ENCODE measurements at places on chromosomes 7 and 10.

DNA sequence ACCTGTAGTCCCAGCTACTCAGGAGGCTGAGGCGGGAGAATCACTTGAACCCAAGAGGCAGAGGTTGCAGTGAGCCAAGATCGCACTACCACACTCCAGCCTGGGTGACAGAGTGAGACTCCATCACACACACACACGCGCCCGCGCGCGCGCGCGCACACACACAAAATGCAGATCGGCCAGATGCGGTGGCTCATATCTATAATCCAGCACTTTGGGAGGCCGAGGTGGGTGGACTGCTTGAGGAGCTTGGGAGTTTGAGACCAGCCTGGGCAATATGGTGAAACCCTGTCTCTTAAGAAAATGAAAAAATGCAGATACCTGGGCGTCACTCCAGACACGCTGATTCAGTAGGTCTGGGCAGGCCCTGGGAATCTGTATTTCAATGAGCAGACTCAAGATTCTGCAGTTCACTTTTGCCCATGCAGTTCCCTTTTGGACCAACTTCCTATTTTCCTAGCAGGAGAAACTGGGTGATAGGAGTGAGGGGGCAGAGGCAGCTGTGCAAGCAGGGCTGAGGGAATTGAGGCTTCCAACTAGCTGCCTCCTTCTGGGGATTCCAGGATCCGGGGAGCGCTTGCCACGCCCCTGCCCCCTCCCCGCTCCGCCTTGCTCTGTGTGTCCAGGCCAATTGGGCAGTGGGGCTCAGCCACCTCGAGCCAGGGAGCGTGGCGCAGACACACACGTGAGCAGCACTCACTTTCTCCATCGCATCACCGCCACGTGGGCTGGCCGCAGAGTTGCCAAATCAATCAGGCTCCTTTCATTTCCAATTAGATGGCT, 173.6 kb downstream of the SH3PXD2A start:
- no peak for DNase-seq

DNA sequence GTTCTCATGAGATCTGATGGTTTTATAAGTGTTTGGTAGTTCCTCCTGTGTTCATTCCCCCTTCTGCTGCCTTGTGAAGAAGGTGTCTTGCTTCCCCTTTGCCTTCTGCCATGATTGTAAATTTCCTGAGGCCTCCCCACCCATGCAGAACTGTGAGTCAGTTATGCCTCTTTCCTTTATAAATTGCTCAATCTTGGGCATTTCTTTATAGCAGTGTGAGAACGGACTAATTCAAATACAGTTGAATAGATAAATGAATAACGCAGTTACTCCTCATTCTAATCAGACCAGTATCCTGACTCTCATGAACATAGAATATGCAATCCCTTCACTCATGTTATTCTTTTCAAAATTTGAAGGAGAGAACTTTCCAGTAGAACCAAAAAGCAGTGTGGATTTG, 375.0 kb upstream of the FZD8 start:
- no peak for DNase-seq

DNA sequence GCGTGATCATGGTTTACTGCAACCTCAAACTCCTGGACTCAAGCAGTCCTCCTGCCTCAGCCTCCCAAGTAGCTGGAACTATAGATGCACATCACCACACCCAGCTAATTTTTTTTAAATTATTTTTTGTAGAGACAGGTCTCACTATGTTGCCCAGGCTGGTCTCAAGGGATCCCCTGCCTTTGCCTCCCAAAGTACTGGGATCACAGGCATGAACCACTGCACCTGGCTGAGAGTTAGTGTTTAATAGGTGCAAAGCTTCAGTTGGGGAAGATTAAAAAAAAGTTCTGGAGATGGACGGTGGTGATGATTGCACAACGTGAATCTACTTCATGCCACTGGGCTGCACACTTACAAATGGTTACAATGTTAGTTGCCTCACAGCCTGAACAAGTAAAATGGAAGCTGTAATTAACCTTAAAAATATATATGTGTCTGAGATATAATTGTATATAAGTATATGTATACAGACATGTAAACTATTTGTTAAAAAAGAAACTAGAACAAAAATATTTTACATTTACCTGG, 106.4 kb upstream of the ZNF438 start:
- DNase-seq = no peak

DNA sequence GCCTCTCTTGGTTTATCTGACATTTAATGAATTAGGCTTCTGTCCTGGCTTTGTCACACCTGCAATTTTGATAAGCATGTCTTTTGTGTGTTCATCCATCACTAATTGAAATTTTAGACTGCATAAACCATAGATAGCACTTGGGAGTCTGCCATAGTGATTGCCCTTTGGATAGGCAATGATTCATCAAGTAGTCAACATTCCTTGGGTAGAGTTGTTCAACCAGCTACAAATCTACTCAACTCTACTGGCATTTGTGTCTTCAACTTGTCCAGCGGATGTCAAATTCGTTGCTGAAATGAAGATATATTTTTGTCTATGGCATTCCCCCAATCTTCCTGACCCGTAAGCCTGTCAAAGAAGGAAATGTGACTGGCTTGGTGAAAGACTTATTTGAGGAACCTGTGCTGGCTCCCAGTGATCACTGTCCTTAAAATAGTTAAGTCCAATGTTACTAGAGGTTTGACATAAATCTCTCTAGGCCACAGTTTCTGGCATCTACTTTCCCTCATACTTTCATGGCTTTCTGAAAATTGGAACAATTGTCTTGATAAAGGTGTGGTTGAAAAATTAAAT, 33.7 kb upstream of the CREB5 start:
- DNase-seq = no peak

GRCh38 chr10:43061760-43062159, 15.1 kb upstream of the RET start:
- no peak for DNase-seq

GRCh38 chr7:128732521-128733277, 6.5 kb upstream of the CALU start:
- DNase-seq = no peak

GRCh38 chr7:94540428-94540827, 30.8 kb downstream of the CASD1 start:
- no peak for DNase-seq

DNA sequence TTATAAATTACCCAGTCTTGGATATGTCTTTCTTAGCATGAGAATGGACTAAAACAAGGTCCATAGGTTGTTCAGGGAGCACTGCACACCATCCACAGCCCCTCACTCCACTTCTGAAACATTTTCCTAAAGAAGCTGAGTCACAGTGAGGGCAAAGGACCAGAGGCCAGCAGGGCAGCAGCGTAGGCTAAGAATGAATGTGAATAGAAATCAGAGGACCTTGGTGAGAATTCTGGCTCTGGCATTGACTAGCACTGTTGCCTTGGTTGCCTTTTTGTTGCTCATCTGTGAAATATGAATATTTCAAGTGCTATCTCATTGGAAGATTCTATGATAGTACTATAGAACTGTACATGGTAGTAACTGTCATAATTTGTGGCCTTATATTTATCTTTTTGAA, 41.7 kb upstream of the TOMM7 start:
- DNase-seq = no peak

GRCh38 chr7:25455683-25456251, 227.5 kb upstream of the NPVF start:
- DNase-seq = no peak

GRCh38 chr7:99254390-99254789, 18.2 kb upstream of the MYH16 start:
- DNase-seq = no peak

DNA sequence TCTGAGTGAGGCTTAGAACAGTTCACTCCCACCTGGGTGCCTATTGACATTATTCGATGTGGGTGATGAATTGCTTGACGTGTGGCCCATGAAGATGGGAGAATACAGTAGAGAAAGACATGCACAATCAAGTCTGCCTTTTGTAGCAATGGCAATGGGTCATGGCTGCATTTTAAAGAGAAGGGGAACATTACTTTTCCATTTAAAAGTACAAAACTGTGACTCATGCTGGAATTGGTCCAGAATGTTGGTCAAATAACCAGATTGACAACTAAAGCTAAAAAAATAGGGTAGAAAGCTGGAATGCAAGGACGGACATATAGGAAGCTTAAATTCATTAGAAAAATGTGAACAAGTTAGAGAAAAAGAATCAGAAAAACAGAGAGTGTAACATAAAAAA, 104.1 kb upstream of the SLC25A13 start:
- DNase-seq = no peak

DNA sequence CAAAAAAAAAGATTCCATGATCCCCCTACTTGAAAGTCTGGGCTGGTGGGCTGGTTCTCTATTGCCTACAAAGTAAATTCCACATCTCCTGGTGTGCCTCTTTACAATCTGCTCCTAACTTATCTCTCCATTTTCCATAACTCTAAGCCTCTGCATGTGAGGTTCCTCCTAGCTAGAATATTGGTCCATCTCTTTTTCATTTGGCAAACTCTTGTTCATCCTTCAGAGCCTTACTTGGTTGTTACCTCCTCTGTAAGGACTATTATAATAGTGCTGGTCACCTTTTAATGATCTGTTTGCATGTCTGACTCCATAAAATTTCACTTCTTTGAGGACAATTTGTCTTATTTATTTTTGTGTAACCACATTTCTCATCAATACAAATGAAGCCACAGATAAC, 1.6 kb upstream of the NRCAM start:
- DNase-seq = no peak

DNA sequence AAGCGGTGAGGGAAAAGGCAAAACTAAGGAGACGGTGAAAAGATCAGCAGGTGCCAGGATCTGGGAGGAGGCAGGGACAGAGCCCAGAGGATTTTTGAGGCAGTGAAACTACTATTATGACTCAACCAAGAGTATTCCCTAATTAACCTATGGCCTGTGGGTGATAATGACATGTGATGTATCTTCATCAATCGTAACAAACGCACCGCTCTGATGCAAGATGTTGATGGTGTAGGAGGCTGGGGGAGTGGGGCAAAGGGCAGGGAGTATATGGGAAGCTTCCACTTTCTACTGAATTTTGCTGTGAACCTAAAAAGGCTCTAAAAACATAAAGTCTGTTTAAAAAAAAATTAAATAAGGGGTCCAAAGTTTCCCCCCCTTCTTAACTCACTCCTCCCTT, 25.5 kb upstream of the EZH2 start:
- no peak for DNase-seq

DNA sequence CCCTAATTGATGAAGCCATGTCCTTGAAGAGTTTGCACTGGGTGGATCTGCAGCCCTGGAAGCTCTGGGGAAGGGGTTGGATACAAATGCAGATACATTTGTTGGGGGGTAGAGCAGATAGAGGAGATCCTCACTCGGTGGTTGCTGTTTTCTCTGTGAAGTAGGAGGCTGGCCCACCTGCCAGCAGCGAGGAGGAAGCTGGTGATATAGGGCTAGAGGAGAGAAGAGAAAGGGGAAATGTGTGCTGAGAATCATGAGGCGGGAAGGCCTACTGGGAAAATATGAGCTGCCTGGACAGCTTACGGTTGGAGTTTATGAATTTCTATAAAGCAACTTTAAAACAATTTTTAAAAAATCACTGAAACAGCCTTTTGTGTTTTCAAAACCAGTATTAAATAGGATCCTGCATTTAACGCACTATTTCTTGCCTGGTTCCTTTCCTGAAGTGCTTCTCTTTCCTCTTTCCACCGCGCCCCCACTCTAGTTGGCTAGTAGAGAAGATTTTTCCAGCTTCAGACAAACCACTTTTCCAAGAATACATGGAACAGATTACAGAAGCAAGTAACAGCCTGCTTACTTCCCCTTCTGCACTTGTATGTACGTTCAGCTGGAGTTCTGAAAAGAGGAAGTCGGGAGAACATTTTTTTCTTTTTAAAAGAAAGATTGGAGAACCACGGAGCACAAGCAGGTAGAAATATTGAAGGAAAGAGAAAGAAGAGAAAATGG, 100.6 kb upstream of the GLCCI1 start:
- no peak for DNase-seq

GRCh38 chr7:100604976-100605911, 3.1 kb downstream of the PCOLCE start:
- no peak for DNase-seq

DNA sequence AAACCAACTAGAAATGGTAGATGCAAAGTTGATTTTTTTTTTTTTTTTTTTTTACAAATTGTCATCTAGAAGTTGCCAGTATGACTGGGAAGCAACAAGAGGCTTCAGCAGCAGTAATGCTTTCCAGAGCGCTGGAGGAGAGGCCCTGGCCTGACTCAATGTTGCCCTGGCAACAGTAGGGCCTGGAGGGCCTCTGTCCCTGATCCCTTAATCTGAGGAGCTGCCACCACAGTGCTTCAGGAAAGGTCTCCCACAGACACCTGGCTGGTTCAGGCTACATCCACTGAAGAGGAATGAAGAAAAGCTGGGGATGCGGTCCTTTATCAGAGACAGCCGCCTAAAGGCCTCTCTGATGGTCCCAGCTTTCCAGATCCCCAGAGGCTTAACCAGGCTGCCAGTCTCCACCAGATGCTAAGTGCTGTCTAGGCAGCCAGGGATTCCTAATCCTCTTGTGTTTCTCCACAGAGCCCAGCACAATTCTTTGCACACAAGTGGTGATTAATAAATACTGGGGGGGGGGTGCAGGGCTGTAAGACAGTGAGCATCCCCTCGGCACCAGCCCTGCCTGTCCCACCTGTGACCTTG, 33.7 kb downstream of the ZNF777 start:
- DNase-seq = no peak

DNA sequence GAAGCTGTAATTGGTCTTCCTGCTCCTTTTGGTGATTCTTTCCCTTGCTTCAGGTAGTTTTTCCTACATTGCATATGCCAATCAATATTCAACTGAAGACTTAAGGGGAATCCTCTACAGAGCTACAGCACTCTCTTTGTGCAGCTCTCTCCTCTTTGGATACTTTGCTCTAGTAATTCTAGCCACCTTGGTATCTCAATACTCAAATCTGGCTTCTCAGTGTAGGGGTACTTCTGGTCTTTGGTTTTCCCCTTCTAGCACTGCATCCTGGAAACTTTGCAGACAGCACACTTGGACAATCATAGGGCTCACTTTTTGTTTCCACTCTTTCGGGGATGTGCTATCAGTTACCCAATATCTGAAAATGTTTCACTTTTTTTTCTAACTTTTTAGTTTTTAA, 9.9 kb downstream of the PHTF2 start:
- DNase-seq = no peak

- DNase-seq = no peak
These were observed 46.4 kb downstream of the TMEM168 start for GRCh38 chr7:112743811-112744210.

DNA sequence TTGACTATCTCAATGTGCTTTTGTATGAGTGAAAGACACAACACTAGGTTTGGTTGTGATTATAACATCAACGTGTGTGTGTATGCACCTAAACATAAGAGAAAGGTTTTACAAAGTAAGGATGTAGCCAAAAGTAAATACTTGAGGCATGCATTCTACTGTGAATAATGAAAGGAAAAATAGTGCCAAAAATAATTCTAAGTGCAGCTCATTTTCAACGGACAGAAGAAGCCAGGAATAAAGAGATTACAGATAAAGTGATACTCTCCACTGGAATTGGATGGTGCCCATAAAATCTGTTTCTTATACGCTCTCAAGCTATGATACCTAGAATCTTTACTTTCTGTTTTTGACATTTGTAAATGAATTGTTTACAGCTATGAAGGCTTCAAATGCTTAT, 135.0 kb upstream of the TMEM72 start:
- no peak for DNase-seq
